NCI-H1436 (cell line): ENCODE measurements at places on chromosomes 6 and 20.

GRCh38 chr6:93992976-93993375, 573.6 kb upstream of the EPHA7 start:
- DNase-seq = no peak

DNA sequence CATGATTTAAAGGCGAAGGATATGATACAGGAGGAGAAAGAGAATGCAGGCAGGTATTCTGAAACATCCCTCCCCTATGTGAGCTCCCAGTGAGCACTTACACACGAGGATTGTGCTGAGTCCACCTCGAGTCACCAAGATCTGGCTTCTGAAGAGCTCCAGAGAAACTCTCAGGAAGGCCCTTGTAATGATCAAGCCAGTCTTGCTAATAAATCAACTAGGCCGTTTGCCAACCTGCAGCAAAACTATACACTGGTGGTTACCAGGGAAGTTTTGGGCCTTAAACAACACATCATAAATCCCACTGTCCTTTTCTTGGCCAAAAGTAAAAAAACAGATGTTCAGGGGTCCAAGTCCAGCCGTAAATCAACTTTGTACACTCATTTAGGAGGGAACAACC, 79.2 kb downstream of the STXBP5 start:
- DNase-seq = no peak

DNA sequence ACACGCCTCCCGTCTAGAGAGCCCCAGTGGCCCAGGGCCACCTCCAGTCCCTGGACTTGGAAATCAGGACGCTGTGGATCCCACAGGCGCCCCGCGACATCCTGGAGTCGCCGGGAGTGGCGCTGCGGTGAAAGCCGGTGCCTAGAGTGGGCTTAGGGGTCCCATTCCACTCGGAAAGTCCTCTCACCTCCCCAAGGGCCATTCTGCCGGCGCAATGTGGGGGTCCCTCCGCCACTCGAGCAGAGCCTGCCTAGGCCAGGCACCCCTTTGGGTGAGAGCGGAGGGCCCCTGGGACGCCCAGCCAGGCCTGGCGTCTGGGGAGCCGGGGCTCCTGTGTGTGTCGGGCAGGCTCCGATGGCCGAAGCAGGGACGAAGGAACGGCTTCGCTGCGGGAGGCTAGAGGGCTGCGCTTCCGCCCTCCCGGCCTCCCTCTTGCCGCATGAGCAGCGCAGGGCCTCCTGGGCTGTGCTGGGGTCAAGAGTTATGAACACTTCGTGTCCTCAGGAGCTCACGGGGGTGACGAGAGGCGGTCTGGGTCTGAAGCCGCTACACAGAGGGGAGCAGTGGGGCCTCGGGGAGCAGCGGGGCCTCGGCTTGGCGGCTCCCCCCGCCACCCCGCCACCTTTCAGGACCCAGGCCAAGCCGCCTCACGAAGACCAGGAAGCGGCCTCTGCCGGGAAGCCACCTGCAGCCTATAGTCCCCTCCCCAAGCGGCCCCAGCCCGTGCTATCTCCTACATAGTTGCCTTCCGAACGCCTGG, 13.6 kb downstream of the POU3F2 start:
- DNase-seq = no peak

DNA sequence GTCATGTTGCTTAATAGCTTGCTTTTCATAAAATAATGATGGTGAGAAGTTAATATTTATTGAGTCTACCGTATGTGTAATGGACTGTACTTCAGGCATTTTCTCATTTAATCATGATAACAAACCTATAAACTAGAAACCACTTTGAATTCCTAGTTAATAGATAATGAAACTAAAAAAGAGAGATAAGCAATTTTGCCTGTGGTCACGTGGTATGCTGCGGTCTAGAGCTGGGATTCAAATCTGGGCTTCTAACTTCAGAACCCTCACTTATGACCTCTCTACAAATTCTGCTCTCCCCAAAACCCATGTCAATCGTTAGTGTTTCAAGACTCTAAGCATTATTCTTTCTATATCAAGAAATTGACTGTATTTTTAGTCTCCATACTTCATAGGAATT, 700.7 kb downstream of the PRKN start:
- no peak for DNase-seq

- no peak for DNase-seq
Observed at GRCh38 chr6:56073761-56074160, 173.6 kb downstream of the COL21A1 start.

DNA sequence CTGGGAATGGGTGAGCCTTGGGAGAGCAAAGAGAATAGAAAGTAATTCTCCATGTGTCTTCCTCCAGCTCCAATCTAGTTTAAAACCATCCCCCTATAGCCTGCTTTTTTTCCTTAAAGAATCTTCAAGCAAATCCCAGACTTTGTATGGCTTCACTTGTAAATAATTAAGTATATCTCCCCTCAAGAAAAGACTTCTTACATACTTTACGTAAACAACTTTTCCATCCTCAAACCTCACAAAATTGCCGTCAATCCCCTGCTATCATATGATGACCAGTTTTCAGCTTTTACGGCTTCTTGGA, 88.5 kb upstream of the PHACTR3 start:
- no peak for DNase-seq

DNA sequence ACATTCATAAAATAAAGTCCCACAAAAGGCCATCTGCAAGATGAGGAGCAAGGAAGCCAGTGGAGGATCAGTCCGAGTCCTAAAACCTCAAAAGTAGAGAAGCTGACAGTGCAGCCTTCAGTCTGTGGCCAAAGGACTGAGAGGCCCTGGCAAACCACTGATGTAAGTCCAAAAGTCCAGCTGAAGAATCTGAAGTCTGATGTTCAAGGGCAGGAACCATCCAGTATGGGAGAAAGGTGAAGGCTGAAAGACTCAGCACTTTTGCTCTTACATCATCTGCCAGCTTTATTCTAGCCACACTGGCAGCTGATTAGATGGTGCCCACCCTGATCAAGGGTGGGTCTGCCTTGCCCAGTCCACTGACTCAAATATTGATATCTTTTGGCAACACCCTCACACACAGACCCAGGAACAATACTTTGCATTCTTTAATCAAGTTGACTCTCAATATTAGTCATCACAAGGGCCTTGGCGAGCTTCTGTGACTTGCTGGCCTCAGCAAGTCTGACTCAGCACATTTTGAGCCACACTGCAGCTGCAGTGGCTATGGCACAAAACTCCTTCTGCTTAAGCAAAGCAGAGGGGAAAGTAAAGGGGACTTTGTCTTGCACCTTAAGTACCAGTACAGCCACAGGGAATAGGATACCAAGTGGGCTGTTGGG, 1370.3 kb upstream of the CITED2 start:
- DNase-seq = no peak

DNA sequence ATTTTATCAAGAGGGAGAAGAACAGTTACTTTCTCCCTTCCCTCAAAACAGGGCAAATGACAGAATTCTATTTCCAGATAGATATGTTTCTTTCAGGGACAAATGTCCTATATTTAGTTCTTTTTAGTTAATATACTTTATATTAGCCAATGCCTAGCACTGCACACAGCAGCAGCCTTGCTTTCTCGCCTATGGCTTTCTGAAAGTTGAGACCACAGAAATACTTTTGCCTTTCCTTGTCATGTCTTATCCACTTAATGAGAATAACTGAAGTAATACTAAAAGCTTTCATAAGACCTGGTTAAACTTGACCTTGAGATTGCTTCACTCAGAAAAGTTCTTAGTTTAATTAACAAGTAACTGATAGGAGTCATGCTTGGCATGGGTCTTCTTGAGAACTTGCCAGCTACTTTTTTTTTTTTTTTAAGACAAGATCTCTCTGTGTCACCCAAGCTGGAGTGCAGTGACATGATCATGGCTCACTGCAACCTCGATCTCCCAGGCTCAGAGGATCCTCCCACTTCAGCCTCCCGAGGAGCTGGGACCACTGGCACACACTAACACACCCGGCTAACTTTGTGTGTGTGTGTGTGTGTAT, 159.3 kb downstream of the CDKAL1 start:
- DNase-seq = no peak

DNA sequence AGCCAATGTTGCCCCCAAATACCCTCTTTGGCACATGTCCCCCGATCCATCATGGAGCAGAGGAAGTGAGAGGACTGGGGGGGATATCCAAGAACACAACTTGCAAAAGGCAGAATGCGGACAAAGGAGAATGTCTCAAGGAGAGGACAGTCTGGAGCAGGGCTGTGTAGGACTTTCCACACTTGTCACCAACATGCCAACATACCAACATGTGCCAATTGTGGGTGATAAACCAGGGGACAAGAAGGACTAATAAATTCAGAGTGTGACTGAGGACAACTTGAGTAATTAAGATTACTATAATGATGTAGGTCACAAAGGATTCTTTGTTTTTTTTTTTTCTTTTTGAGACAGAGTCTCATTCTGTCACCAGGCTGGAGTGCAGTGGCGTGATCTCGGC, 8.8 kb downstream of the SLC26A8 start:
- no peak for DNase-seq

DNA sequence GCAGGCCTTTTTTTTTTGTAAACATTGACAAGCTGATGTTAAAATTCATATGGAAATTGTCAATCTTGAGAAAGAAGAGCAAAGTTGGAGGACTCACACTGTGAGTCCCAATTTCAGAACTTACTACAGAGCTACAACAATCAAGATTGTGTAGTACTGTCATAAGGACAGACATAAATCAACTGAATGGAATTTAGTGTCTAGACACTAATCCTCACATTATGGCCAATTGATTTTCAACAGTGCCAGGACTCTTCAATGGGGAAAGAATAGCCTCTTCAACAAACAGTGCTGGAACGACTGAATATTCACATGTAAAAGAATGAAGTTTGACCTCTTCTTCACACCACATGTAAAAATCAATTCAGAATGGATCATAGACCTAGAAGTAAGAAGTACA, 60.8 kb downstream of the TGM2 start:
- no peak for DNase-seq

DNA sequence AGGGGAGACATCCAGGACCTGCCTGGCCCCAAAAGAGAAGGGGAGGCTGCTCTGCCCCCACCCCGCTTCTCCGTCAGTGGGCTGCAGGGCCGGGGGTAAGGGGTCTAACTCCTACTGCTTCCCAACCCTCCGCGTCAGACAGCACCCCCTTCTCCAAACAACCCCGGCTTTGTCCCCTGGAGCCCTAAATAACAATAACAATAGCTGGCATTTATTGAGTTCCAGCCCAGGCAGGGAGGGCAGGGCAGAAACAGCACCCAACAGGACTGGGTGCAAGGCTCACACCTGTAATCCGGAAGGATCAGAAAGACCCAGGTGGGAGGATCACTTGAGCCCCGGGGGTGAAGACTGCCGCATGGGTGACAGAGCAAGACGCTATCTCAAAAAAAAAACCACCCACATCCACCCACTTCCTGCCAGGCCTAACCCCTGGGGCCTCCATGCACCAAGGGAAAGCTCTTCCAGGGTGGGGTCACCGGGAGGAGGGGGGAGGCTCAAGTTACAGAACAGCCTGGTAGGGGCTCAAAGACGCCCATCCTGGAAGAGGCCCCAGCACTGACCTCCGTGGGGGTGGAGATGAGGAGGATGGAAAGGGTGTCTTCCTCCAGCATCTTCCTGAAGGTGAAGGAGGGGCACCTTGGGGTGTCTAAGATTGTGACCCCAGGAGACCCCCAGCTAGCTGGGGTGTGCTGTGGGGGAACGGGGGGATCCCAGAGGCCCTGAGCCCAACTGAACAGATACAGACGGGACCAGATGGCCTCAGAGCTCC, 1.3 kb upstream of the FNDC11 start:
- no peak for DNase-seq

- DNase-seq = no peak
Observed at GRCh38 chr20:39533858-39534257, 571.7 kb downstream of the DHX35 start.

DNA sequence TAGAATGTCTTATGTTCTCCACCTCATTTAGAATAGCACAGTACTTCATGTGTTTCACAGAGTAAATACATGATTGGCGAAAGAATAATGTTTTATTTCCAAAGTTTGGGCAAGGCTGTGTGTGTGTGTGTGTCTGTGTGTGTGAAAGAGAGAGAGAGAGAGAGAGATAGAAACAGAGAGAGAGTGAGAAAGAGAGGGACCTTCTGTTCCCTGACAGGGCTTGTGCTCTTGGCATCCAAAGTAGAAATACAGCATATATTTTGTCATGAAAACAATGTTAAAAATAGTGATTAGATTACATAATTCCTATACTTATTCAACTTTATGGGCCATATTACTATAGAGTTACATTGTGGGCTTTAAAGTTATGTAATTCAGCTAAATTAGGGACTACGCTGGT, 201.2 kb downstream of the KIF6 start:
- no peak for DNase-seq

- DNase-seq = no peak
Observed at GRCh38 chr6:161389756-161390155, 115.9 kb upstream of the AGPAT4 start.

- DNase-seq = no peak
Observed at GRCh38 chr6:152680151-152680550, 17.5 kb upstream of the MYCT1 start.

- DNase-seq = no peak
Observed at GRCh38 chr20:19625426-19625825, 132.6 kb upstream of the RIN2 start.

DNA sequence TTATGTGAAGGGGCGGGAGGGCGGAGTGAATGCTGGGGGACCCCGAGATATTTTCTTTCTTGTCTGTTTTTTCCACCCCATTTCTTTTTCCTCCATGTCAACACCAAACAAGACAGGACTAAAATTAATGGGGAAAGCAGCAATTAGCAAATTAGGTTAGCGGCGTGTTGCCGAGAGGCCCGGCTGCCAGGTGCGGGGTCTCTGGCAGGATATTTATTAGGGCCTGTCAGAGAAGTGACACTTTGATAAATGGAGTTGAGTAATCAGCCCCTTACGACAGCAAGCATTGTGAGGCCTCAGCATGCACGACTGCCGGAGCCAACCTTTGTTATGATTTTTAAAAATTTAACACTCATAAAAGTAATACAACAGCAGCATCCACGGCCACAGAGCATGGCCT, 193.8 kb downstream of the DHX35 start:
- DNase-seq = no peak

DNA sequence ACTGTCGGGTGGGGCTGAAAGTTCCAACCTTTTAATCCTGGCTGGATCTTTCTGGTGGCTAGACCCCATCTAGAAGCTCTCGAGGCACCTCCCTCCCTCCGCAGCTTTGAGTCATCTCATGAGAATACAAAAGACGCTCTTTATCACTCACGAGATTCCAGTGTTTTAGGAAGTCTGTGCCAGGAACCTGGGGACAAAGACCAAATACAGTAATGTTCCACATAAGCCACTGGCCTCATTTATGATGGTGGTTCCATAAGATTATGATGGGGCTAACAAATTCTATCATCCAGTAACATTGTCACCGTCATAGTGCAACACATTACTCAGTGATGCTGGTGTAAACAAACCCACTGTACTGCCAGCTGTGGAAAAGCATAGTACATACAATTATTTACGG, 48.7 kb downstream of the NCOA7 start:
- DNase-seq = peak; percentile 35

GRCh38 chr6:10316373-10316721, 98.5 kb downstream of the TFAP2A start:
- no peak for DNase-seq

GRCh38 chr20:46709459-46710152, at the start of gene SLC2A10:
TSS of gene SLC2A10 (plus strand) at chr20:46709649. CDS start at chr20:46709737, 88 bp downstream.
- DNase-seq = no peak

DNA sequence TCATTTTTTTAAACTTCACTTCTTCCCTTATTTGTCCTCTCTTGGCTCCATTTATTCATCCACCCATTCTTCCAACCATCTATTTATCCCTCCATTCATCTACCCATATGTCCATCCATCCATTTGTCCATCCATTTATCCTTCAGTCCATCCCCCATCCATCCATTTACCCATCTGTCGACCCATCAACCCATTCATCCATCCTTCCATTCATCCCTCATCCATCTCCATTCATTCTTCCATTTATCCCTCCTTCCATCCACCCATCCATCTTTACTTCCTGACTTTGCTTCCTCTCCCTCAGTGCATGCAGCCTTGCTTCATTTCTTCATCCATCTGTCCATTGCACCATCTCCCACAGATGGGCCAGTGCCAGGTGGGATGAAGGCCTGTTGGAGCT, 1.8 kb downstream of the CST11 start:
- DNase-seq = no peak
